ENCODE measurements at places on chromosomes 16 and 17. TPM values are rescaled to one million over a fixed set of nuclear protein-coding genes. Genes with fewer than 3 reads are reported as not detected.

The TMEM114 gene
- total RNA-seq, result not detected

The KRT9 gene
- not detected for total RNA-seq

The TBC1D26 gene
- not detected for total RNA-seq

The KCNJ18 gene
- not detected for total RNA-seq

The SPNS3 gene
- total RNA-seq, result not detected

The NRN1L gene
- 0.73 TPM for total RNA-seq

The CSF3 gene
- not detected for total RNA-seq

The BRCA1 gene
- total RNA-seq, result 7.3 TPM

The CIAPIN1 gene
- 40.1 TPM for total RNA-seq

The GPATCH8 gene
- 28.5 TPM for total RNA-seq
